ENCODE measurements at places on chromosomes 5 and 9.
A peak's percentile ranks its signal among the peaks of the same experiment; 100 is the strongest.

GRCh38 chr5:68230285-68230684 lies 14.7 kb downstream of the PIK3R1 start:
- no peak for DNase-seq

- DNase-seq: no peak
Measured at GRCh38 chr9:93809204-93809940, 145.8 kb downstream of the BARX1 start.

DNA sequence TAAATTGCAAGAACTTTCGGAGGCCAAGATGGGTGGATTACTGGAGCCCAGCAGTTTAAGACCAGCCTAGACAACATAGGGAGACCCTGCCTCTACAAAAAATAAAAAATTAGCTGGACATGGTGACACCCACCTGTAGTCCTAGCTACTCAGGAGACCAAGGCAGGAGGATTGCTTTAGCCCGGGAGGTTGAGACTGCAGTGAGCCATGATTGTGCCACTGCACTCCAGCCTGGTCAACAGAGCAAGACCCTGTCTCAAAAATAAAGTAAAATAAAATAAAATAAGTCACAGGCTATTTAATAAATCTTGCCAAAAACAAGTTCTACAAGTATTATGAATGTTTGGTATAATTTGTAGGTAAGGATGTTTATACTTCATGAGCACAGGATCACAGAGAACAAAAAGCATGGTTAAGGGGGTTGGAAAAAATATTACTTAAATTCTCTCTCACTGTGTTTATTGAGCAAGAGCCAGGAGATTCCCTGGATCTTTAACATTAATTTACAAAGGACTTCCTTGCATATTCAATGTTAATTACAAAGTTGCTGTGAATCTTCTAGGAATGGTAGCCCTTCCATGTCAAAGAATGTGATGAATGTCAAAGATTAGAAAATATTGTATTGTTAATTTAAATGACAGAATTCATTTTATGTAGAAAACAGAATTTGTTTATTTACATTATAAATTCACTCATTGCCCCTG lies 164.0 kb downstream of the RFX3 start:
- no peak for DNase-seq

- DNase-seq: no peak
Measured at GRCh38 chr5:170774831-170775230, 8.7 kb upstream of the GABRP start.

- no peak for DNase-seq
Measured at GRCh38 chr9:94927048-94927761, 200.7 kb downstream of the AOPEP start.

- no peak for DNase-seq
Measured at GRCh38 chr5:111194053-111194452, 30.1 kb upstream of the CAMK4 start.

DNA sequence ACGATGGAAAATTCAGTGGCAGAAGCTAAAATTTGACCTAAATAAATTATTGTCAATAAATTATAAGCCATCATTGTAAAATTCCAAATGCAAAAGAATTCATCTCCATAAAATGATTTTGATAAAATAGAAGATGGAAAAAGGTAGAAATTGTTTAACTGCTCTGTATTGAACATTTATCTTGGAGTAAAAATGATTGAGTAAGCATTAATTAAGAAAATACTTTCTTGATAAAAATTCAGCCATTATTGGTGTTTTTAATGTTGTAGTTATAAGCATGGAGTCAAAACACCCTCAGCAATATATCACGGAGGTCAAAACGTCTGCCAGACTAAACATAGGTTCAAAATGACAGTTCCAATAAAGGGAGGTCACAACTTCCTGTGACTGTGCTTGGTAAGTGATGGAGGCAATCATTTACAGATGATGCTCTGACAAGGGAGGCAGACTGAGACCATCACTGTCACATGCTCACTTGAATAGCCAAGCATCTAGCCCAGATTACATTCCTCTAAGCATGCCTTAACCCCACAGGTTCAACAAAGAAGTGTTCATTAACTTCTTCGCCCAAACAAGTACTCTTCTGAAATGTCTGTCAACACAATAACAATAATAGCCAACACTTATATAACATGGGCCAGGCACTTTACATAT lies 69.5 kb downstream of the SH3TC2 start:
- DNase-seq: no peak

DNA sequence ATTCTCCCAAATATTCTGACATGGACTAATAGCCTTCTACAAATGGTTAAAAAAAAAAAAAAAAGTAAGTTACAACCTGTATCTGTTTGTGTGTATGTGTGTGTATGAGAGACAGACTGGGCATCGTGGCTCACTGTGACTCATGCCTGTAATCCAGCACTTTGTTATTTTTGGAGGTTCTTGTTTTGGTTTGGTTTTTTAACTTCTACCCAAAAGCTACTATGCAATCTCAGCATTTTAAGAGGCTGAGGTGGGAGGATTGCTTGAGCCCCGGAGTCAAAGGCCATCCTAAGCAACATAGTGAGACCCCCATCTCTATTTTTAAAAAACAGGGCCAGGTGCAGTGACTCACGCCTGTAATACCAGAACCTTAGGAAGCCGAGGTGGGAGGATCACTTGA lies 17.6 kb upstream of the HAVCR1 start:
- no peak for DNase-seq

GRCh38 chr5:171861381-171861780 lies 75.8 kb downstream of the SMIM23 start:
- no peak for DNase-seq

DNA sequence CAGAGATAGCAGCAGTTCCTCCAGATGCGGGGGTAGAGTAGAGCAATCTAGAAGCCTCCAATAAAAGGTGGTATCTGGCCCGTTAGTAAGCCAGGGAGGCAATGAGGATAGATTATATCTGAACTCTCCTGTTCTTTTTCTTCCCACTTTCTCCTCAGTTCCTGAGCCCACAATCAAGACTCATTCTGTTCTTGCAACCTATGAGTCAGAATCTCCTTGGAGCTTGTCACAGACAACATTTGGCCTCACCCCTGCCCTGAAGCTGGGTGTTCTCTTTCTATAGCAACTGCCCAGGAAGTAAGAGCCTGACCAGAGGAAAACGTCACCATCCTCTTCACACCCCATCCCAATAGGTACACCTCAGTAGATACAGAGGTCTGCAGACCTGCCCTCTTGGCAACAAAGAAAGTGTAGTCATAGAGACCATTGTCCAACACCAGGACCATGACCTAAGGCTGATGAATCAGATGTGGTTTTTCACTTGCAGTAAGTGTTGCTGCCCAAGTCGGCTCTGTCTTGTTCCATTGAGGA lies 76.3 kb upstream of the PCA3 start:
- no peak for DNase-seq

GRCh38 chr5:57575839-57576238 lies 93.2 kb upstream of the ACTBL2 start:
- no peak for DNase-seq

DNA sequence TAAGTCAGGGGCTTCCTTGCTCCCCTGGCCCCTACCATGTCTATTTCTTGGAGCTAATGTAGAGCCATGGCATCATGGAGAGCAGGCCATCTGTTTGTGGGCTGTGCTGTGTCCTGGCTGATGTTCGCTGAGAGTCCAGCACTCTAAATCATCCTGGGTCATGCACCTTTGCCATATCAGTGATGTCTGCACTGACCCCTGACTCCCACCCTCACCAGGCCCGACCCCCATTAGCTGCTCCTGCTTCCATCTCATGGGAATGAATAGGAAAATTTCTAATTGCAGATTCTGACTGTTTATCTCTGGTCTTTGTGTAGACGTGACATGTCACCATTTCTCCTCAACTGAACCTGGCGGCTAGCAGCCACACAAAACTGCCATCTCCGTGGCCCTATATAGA lies 236.9 kb downstream of the NSG2 start:
- no peak for DNase-seq

DNA sequence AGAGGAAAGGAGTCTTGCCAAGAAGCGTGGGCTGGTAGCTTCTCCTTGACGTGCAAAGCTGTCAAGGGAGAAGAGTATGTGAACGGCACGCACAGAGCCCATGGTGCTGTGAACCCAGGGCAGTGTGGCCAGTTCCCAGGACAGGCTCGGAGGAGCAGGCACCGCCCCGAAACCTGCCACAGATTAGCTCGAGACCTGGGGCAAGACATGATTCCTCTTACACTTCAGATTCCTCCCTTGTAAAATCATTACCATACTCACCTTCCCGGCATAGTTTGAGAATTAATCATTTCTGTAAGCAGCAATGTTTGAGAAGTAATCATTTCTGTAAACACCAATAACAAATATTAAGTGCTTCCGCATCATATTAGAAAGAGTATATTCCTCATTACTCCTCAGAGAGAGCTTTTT lies 19.9 kb downstream of the GOLM1 start:
- DNase-seq: no peak

DNA sequence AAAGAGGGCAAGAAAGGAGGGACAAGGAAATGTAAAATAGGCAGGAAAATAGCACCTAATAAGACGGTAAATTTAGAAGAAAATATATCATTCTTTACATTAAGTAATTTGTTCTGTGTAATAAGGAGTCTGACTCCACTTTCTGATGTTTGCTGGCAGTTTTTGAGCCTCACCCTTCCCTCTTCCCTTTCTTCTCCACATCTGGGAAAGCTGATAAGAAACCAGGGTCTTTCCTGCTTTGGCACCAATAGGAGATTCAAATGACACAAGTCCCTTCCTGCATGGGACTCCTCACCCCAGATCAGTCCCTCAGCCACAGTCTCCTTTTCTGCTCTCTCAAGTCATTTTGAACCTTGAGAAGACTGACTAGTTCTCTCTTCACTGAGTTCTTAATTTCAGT lies 31.2 kb upstream of the LECT2 start:
- DNase-seq: no peak

DNA sequence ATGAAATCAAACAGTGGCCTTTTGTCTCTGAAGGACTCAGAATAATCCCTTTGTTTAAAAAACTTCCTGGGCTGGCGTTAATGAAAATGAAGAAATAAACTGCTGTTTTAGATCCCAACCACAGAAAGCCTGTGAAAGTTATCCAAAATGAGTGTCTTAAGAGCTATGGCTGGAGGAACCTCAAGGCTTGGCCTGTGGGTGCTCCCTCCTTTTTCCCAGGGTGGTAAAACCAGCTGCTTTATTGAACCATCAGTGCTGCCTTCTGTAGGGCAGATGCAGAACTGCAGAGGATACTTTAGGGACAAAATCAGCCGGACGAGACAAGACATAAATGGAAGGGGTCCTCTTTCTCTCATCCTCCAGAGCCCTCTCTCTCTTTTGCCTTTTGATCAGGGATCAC lies 100.9 kb downstream of the SMARCA2 start:
- peak; percentile 20 for DNase-seq

DNA sequence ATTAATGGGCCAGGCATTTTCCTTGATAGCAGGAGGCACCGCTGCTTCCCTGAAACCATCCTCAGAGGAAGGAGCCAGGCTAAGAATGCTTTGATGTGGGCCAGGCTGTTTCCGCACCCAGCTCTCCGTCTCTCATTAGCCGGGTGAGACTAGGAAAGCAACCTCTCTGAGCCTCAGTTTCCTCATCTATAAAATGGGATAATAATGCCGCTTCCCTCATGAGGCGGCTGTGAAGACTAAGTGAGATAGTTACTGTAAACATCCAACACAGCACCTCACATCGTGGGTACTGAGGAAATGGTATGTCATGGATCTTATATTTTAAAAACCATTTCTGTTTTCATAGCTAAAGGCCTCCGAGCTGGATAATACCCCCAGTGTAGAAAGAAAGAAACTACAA lies 46.5 kb downstream of the NEK6 start:
- DNase-seq: no peak

DNA sequence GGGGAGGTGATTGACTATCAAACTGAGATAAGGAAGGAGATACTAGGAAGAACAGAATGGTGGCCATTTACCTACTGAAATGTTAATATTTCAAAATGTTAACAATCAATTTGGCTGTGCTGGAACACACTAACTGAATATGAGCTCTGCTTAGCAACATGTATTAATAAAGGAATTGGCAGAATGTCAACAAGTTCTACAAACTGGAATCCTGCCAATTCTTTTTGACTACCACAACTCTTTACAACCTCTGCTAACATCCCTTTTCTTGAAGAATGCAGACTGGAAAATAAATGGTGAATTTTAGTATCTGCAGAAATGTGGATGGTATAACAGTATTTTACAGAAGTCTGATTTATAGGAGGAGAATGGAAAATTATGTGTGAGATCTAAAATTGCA lies 446.4 kb downstream of the ISL1 start:
- DNase-seq: no peak

DNA sequence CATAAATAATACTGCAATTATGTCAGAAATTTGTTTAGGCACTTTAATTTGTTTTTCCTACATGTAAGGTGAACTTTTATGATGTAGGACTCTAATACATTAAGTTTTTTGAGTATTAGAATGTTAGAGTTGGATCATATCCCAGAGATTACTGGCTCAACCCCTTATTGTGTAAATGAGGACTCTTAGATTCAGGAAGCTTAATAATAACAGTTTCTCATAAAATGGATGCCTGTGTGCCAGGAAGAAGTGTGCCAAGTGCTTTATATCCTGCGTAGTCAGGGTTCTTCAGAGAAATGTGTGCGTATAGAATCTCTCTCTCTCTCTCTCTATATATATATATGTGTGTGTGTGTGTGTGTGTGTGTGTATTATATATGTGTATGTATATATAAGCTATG lies 388.5 kb downstream of the CAAP1 start:
- DNase-seq: no peak

- DNase-seq: no peak
Measured at GRCh38 chr5:1543398-1544293, 19.9 kb upstream of the LPCAT1 start.

- no peak for DNase-seq
Measured at GRCh38 chr5:42005561-42006153, 80.6 kb downstream of the FBXO4 start.

DNA sequence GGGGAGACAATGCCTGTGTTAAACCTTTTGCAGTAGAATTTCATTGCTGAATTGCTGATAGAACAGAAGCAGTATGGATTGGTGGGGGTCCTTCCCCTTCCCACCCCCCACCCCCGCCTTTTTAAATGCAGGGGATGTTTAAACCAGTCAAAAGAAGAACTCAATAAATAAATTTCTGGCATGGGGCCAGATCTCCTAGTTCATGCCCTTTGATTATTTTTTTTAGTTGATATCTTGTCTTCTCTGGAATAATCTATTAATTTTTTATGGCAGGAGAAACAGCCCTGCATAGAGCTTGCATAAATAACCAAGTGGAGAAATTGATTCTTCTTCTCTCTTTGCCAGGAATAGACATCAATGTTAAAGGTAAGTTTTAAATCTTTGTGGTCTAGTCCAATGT lies 72.8 kb downstream of the SLF1 start:
- no peak for DNase-seq

DNA sequence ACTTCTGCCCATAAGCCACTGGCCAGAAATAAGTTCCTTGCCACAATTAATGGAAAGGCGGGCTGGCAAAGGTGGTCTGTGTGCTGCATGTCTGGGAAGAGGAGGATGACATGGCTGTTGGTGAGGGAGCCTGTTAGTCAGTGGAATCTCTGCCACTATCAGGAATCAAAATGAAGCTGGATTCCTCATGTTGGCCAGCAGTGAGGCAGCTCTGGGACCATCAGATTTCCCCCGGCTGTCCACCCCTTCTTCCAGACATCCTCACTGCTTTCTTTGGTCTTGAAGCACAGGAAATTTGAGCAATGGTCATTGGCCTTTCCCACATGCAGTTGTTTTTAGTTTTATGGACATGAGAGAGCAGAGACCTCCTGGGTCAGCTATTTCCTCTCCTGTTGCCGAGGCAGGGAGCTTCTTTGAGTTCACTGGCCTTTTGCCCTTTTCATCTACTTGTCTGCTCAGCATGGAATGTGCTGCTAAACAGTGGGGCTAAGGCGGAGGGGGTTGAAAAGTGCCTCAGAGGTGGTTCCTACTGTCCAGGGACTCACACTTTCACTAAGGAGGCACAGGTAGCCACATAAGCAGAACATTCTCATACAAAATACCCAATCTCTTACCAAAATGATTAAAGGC lies 34.8 kb upstream of the NEURL1B start:
- DNase-seq: no peak

Measured in HL-60 (cell line).